ENCODE measurements at places on chromosomes 7 and 10.

DNA sequence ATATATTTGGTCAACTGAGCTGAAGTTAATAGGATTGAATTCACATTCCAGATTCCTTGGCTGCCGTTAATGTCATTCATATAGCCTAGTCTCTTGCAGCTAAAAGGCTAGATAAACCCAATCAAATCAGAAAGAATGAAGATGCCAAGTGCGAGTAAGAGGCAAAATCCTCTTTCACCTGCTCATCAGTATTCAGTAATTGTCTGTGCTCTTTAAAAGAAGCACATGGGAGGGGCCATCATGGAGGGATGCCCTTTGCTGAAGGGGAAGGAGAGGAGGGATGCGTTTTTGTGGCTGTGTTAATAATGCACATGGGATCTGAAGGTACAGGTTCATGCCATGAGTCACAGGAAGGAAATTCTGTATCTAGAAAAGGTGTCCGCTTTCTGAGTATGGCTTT is 232.2 kb downstream of the TMEM178B start:
- DNase-seq = no peak

DNA sequence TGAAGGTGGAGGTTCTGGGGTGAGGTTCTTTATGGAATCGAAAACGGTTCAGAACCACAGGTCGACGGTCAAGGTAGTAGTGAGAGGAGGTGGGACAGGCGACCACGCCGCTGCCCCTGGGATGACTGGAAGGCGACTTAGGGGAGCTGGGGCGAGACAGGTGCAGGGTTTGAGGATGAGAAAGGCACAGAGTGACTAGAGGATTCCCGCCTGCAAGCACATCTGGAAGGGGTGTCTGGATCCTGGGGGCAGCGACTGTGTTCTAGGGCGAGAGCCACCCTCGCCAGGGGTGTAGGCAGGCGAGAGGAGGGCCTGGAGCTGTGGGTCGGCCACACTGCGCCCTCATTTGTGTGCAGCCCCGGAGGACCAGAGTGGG is 468 bp upstream of the IRF5 start:
- DNase-seq = no peak

DNA sequence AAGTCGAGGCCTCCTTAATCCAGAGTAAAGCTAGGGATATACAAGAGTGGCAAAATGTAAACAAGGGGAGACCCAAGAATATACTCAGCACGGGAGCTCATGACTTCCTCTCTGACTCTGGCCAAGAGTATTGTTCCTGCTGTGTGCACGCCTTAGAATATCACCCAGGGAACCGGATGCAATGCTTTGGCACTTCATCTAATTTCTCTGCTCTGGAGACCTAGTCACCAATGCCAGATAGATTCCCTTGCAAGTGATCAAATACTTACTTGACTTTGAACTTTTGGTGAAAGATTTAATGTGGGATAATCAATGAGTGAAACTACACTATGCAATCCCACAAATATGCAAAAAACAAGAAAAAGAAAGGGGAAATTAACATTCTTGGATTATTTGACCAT is 695.5 kb downstream of the INHBA start:
- no peak for DNase-seq

DNA sequence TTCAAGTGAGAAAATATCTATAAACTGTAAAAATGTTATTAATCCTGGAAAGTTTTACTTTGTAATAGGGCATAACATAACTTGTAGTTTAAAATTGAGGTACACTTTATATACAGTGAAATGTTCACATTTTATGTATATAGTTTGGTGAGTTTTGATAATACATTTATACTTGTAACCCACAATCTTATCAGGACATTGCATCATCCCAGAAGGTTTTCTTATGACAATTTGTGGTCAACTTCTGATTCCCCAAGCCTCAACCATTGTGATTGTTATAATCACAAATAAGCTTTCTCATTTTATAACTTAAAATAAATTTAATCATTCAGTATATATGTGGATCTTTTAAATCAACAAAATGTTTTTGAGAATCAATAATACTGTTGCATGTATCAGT is 151.1 kb downstream of the TFPI2 start:
- no peak for DNase-seq

DNA sequence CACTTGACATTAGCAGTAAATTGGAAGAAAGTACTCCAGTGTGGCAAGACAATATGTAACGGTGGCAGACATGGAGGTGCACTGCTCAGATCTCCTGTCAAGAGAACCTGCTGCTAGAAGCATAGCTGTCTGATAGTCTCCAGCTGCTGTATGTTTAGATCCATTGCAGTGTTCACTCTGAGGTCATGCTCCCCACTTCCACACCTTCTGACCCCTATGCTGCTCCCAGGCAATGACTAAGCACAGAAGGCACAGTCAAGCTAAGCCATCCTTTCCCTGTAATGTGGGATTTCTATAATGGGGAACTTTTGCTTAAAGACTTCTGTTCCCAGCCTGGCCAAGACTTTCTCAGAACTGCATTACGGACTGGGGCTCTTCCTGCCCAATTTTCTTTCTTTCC is 315.8 kb downstream of the HPSE2 start:
- DNase-seq = no peak

DNA sequence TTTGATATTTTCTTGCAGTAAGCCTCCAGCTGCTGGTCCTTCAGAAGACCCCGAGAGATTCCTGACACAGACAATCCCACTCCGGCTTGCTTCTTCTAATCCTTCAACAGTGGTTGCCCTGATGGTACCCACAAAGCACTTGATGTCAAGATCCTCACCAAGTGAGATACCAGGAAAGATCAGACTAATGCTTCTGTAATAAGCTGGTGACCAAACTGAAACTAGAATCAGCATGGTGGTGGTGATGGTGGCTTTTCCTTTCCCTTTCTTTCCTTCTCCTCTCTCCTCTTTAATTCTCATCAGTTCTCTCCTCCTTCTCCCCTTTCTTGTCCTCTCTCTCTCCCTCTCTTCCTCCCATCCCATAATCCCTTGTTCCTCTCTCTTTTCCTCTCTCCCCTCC is 25.8 kb upstream of the CASD1 start:
- DNase-seq = no peak

GRCh38 chr7:133265821-133266220 is 12.9 kb downstream of the EXOC4 start:
- no peak for DNase-seq

- DNase-seq = no peak
These were observed 63.7 kb downstream of the PTEN start for GRCh38 chr10:87927091-87927490.

DNA sequence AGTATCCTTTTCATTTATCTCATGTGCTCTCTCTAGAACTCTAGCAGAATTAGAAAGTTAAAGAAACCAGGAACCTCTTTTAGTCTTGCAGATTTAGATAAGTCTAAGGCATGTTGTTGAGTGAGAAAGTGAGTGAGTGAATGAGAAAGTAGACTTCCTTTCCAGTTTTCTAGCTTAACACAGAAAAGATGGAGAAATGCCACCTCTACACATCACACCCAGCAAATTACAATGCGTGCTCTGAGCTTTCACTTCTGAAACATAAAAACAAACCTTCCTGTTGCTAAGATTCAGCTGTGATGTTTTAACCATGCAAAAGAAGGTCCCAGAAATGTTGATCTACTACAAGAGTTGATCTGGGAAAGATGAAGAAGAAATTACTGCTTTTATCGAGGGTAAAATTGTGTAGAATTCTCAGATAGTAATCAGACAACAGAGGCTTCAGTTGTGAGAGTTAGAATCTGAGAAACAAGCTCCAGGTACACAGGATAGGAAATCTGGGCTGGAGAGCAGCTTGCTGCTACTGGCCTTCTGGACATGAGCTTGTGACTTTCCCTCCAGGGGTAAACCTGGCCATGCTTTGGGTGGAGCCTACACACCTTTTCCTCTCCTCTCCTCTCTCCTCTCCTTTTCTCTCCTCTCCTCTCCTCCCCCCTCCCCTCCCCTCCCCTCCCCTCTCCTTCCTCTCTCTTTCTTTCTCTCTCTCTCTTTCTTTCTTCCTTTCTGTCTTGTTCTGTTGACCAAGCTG is 4.6 kb downstream of the CYP3A5 start:
- DNase-seq = no peak

- DNase-seq = no peak
These were observed 178.6 kb downstream of the POLR1F start for GRCh38 chr7:19530261-19530660.

- DNase-seq = no peak
These were observed 72.7 kb downstream of the BTAF1 start for GRCh38 chr10:91996266-91996665.

- DNase-seq = peak; percentile 97
These were observed at the start of gene IFRD1 for GRCh38 chr7:112449902-112450806. Gene IFRD1 (plus strand): TSS chr7:112450460. CDS start chr7:112450689, 229 bp downstream.

- DNase-seq = no peak
These were observed 94.4 kb upstream of the COL1A2 start for GRCh38 chr7:94300176-94300835.

- DNase-seq = no peak
These were observed 62.3 kb downstream of the DLG5 start for GRCh38 chr10:77864151-77864851.

- no peak for DNase-seq
These were observed 37.7 kb upstream of the ITPRID1 start for GRCh38 chr7:31476073-31476745.

- no peak for DNase-seq
These were observed 87.0 kb downstream of the SGMS1 start for GRCh38 chr10:50536617-50537240.

DNA sequence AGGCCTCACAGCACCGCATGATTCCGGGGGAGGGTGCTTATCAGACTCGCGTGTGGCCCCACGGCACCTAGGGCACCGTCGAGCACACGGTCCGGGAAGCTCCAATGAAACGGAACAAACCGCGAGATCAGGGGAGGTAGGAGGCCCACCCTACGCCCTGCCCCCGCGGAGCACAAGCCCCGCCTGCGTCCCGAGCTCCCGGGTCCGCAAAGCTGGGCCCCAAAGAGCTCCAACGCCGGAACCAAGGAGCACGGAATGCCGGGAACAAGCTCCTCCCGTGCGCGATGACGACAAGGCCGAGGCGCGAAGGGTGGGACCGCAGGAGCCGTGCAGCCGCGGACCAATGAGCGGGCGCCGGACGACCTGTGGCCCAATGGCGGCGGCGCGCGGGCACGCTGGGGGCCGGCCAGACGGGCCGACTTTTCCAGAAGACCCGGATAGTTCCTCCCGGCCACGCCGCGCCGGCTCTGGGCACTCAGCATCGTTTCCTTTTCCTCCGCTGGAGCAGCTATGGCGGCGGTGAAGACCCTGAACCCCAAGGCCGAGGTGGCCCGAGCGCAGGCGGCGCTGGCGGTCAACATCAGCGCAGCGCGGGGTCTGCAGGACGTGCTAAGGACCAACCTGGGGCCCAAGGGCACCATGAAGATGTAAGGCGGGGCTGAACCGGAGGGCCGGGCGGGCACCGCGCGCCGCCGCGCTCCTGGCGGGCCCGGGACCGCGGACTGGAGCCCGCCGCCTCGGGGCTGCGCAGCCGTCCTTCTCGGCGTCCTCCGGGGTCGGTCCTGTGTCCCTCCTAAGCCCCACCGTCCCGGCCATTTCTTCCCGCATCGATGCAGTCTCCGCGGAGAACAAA is at the start of the genes CCT6A and PSPH:
CCT6A (plus strand) TSS at position 427 of the 853 bp plus-strand sequence; CDS start at position 511, 84 bp downstream.
PSPH (minus strand) TSS at position 106 of the 853 bp plus-strand sequence. CDS start 30,232 bp downstream, outside the sequence.
- DNase-seq = peak; percentile 94

DNA sequence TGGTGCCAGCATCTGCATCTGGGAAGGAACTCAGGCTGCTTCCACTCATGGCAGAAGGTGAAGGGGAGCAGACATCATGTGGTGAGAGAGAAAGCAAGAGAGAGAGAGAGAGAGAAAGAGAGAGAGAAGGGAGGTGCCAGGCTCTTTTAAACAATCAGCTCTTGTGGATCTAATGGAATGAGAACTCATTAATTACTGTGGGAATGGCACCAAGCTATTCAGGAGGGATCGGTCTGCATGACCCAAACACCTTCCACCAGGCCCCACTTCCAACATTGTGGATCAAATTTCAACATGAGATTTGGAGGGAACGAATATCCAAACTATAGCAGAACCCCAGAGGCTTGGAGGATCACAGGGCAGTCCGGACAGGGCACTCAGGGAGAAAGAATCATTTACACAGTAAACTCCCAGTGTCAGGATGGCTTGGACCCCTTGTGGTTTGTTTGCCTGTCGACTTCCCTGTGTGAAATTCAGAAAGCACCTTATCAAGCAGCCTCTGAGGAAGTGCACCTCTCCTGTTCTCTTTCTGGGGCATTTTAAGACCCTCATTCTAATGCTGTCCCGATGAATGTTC is 308.5 kb downstream of the REEP3 start:
- no peak for DNase-seq

- DNase-seq = no peak
These were observed 17.6 kb upstream of the ELN start for GRCh38 chr7:74010407-74010806.

DNA sequence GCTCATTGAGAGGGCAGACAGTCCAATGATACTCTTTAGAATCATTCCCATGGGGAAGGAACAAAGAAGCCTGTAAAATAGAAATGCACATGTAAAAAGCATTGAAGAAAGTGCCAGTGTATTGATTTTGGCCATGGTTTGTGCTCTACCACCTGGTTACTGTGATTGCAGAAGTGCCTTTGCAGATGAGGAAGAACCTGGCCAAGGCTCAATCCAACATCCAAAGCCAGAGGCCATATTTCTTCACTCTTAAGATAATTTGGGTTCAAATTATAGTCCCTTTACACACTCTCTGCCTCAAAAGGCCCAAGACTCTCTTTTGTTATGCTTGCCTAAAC is 122.1 kb downstream of the EGFR start:
- no peak for DNase-seq

GRCh38 chr7:8260871-8261694 is 884 bp downstream of the ICA1 start:
- DNase-seq = peak; percentile 34

- no peak for DNase-seq
These were observed 18.4 kb upstream of the CCDC71L start for GRCh38 chr7:106679153-106679931.

DNA sequence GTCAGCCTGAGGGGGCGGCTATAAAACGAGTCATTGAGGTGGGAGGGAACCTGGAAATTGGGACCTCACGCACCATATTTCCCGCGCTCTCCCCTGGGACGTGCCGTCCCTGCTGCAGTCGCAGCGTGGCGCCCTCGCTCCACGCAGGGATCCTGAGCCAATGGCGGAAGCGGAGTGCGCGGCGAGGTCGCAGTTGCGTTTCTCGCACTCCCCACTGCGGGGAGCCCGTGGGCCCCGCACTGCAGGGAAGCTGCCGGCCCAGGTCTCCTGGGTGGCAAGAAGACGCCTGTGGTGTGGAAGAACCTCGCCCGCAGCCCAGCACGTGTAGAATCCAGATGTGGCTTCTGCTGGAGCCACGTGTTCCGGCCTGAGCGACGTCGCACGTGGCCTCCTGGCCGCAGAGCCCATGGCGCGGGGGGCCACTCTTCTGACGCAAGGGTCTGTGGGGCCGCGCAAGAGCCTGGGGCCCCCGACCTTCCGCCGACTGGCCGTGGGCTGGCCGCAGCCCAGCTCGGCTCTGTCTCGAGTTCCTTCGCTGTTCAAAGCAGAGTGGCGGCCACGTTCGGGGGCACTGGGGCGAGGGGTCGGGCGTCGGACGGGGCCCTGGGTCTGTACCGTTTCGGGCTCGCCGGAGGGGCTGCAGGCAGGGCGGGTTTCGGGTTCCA is 26.4 kb downstream of the HIF1AN start:
- DNase-seq = peak; percentile 75

All from hematopoietic multipotent progenitor cell treated with erythropoietin and hydrocortisone succinate and interleukin-3 and kit ligand, for 15 days (in vitro differentiated cells).